ENCODE measurements at places on chromosomes 3 and 15. TPM values are rescaled to one million over a fixed set of nuclear protein-coding genes. Genes with fewer than 3 reads are reported as not detected.
A peak's percentile ranks its signal among the peaks of the same experiment; 100 is the strongest.

- H3K27ac ChIP-seq = no peak overlapping the region
- no peak overlapping the region for H3K4me3 ChIP-seq
- no peaks in the 10 kb centered on the region for H3K27me3 ChIP-seq
- no peaks in the 10 kb centered on the region for H3K36me3 ChIP-seq
- no peak for DNase-seq
These were observed 51.9 kb upstream of the CDIN1 start for GRCh38 chr15:36527235-36528162.

DNA sequence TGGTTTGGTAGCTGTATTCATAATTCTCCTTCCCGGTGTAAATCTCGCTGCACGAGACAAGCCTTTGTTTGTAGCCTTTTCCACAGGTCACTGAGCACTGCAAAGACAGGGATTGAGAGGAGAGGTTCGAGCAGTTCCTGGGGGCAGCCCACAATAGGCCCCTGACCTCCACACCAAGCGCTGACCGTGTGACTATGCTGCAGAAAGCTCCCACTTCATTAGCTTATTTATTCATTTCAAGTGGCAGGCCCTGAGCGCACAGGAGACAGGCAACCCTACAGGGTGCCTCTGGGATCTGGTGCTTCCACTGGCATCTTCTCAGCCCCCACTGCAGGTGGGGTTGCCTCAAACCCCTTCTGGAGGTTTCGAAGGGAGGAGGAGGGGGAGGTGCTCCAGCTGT lies 140.9 kb downstream of the ADAMTS9 start:
- no peak overlapping the region for H3K4me3 ChIP-seq
- H3K36me3 ChIP-seq = no peaks in the 10 kb centered on the region
- no peak for DNase-seq
- peaks cover 16% of the 10 kb centered on the region for H3K4me1 ChIP-seq
- H3K27me3 ChIP-seq = no peaks in the 10 kb centered on the region
- no peak overlapping the region for H3K27ac ChIP-seq

- no peak overlapping the region for H3K4me3 ChIP-seq
- H3K27me3 ChIP-seq = no peaks in the 10 kb centered on the region
- no peaks in the 10 kb centered on the region for H3K4me1 ChIP-seq
These were observed 59.4 kb downstream of the SLC6A6 start for GRCh38 chr3:14461748-14462324.

GRCh38 chr15:69422336-69422895 lies 8.3 kb downstream of the KIF23 start:
- peaks cover 3% of the 10 kb centered on the region for H3K36me3 ChIP-seq
- H3K4me3 ChIP-seq = no peak overlapping the region
- H3K4me1 ChIP-seq = no peaks in the 10 kb centered on the region
- H3K27me3 ChIP-seq = no peaks in the 10 kb centered on the region
- no peak overlapping the region for H3K27ac ChIP-seq

GRCh38 chr15:88255484-88256278 lies 858 bp downstream of the NTRK3 start:
- H3K27ac ChIP-seq = no peak overlapping the region
- no peaks in the 10 kb centered on the region for H3K36me3 ChIP-seq
- DNase-seq = no peak
- no peak overlapping the region for H3K4me3 ChIP-seq
- no peaks in the 10 kb centered on the region for H3K4me1 ChIP-seq

GRCh38 chr15:90030376-90030775 lies 29.3 kb downstream of the ZNF710 start:
- DNase-seq = no peak
- H3K27ac ChIP-seq = no peak overlapping the region
- H3K27me3 ChIP-seq = no peaks in the 10 kb centered on the region
- H3K4me3 ChIP-seq = no peak overlapping the region
- no peaks in the 10 kb centered on the region for H3K36me3 ChIP-seq

The PIK3CB gene
- total RNA-seq = 31.5 TPM

The PAQR5 gene
- total RNA-seq = 3.4 TPM

The KCNH8 gene
- 0.07 TPM for total RNA-seq

GRCh38 chr3:188947401-188948280 lies 224.1 kb upstream of the TPRG1 start:
- DNase-seq = peak; percentile 86
- peak overlapping the region; percentile 46 for H3K4me3 ChIP-seq
- H3K36me3 ChIP-seq = no peaks in the 10 kb centered on the region
- peak overlapping the region; percentile 62 for H3K27ac ChIP-seq
- no peaks in the 10 kb centered on the region for H3K27me3 ChIP-seq
- peaks cover 30% of the 10 kb centered on the region for H3K4me1 ChIP-seq

DNA sequence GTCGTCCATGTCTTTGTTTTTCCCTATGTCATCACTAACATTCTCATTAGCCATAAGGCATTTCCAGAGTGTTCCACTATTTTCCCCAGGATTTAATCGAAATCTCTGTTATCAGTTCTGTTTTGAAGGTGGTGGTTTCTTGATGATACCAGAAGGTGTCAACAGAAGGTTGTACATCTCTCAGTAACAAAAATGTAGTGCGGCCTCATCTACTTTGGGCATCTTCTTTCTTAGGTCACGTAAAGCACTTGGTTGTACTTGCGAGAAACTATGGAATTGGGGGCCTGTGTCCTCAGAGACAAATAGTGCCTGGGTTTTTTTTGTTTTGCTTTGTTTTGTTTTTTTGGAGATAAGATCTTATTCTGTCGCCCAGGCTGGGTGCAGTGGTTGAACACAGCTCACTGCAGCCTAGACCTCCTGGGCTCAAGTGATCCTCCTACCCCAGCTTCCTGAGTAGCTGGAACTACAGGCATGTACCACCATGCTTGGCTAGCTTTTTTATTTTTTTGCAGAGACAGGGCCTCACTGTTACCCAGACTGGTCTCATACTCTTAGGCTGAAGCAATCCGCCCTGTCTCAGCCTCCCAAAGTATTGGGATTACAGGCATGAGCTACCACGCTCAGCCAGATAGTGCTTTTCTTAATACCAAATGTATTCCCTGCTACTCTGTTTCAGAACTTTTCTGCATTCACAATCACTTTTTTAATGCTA lies 61.2 kb upstream of the FURIN start:
- no peaks in the 10 kb centered on the region for H3K36me3 ChIP-seq
- no peak overlapping the region for H3K4me3 ChIP-seq
- no peaks in the 10 kb centered on the region for H3K27me3 ChIP-seq
- H3K4me1 ChIP-seq = no peaks in the 10 kb centered on the region

The RPL39L gene
- total RNA-seq = 1.8 TPM

The ATP13A4 gene
- total RNA-seq = 1.2 TPM

The GOLGA8Q gene
- total RNA-seq = not detected

The SCN11A gene
- total RNA-seq = not detected

DNA sequence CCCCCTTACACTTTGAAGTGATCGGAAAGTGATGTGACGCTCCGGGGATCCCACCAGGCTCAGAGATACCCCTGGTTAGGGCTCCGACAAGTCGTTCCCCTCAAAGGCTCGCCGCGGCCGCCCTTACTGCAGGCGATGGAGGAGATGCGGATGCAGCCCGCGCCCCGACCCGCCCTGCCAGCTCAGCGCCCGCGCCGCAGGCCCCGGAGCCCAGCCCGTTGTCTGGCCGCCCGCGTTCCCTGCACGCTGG lies 228 bp downstream of the GLT8D1 start:
- H3K36me3 ChIP-seq = no peaks in the 10 kb centered on the region
- peaks cover 9% of the 10 kb centered on the region for H3K4me1 ChIP-seq
- H3K27me3 ChIP-seq = no peaks in the 10 kb centered on the region
- peak overlapping the region; percentile 95 for H3K27ac ChIP-seq
- H3K4me3 ChIP-seq = peak overlapping the region; percentile 90

The MRAS gene
- total RNA-seq = 8.5 TPM

The P2RY12 gene
- total RNA-seq = not detected

- no peaks in the 10 kb centered on the region for H3K4me1 ChIP-seq
- H3K27ac ChIP-seq = no peak overlapping the region
- H3K27me3 ChIP-seq = no peaks in the 10 kb centered on the region
- no peak for DNase-seq
- H3K36me3 ChIP-seq = no peaks in the 10 kb centered on the region
These were observed 81.9 kb downstream of the CHL1 start for GRCh38 chr3:278300-279064.

DNA sequence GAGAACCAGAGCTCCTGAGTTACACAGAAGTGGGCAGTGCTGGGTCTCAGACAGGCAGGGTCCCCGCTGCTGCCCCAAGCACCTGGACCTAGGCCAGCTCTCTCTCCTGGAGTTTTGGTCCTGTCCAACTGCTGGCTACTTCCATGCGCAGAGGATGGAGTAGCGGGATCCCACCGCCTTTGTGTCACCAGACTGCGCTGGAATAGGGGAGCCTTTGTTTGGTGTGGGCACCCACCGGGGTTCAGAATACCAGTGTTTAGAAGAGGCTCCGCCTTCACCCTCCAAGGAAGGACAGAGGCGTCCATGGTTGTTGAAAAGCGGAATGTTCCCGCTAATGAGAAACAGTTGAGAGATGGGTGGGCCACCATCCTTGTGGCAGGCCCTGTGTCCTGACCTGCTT lies 154.4 kb downstream of the DNAJB8 start:
- no peaks in the 10 kb centered on the region for H3K36me3 ChIP-seq
- H3K4me3 ChIP-seq = no peak overlapping the region
- H3K27ac ChIP-seq = no peak overlapping the region

The SYNPR gene
- total RNA-seq = not detected

DNA sequence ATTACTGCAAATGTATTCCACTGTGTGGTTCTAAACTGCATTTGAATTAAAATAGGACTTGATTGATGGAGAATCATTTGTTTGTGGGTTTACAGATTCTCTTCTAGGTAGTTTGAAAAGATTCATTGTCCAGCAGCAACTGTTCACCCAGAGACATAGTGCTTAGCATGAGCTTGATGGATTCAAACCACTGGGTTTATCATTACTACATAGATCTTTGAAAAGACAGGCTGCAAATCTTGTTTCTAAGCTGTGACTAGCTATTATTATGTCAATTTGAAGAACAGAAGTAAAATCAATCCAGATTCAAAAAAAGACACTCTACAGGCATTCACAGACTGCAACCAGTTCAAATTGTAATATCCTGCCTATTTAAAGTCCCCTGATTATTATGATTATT lies 49.8 kb downstream of the MBNL1 start:
- no peaks in the 10 kb centered on the region for H3K27me3 ChIP-seq
- no peak for DNase-seq
- H3K27ac ChIP-seq = no peak overlapping the region
- no peak overlapping the region for H3K4me3 ChIP-seq
- H3K4me1 ChIP-seq = peaks cover 3% of the 10 kb centered on the region

The RASGRP1 gene
- 7.3 TPM for total RNA-seq

The PLSCR5 gene
- not detected for total RNA-seq

GRCh38 chr15:100663915-100664281 lies 61.5 kb downstream of the ASB7 start:
- H3K36me3 ChIP-seq = no peaks in the 10 kb centered on the region
- H3K27ac ChIP-seq = no peak overlapping the region
- no peaks in the 10 kb centered on the region for H3K27me3 ChIP-seq
- no peaks in the 10 kb centered on the region for H3K4me1 ChIP-seq
- no peak overlapping the region for H3K4me3 ChIP-seq

DNA sequence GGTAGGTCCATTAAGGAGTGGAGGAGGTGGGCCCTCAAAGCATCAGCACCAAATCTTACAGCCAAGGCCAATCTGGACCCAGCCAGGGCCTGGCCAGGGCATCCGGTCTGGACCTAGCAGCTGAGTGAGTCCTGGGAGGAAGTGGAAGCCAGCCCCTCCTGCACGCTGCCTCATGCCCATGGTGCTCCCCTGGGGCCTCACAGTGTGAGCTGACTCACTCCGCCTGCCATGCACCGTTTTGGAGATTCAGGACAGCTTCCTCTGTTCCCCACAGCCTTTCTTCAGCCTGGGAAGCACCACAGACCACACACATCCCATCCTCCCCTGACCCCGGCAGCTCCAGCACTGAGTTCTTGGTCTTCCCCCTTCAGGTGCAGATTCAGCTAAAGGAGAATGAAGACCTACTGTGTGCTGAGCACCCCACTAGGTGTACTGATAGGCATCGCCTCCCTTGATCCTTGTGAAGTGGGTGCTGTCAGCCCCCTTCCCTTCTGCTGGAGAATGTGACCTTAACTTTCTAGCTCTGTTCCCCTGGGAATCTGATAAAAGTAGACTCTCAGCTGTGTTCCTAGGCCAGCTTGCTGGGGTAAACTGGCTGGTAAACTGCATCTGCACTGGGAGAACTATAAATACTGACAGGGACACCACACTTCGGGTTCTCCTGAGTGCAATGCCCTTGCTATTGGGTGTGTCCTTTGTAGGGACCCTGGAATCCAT lies 36.8 kb upstream of the SEC13 start:
- no peak overlapping the region for H3K27ac ChIP-seq
- no peaks in the 10 kb centered on the region for H3K4me1 ChIP-seq
- H3K4me3 ChIP-seq = no peak overlapping the region
- DNase-seq = no peak
- H3K36me3 ChIP-seq = no peaks in the 10 kb centered on the region
- H3K27me3 ChIP-seq = no peaks in the 10 kb centered on the region

The CASR gene
- not detected for total RNA-seq

The RLBP1 gene
- total RNA-seq = not detected

DNA sequence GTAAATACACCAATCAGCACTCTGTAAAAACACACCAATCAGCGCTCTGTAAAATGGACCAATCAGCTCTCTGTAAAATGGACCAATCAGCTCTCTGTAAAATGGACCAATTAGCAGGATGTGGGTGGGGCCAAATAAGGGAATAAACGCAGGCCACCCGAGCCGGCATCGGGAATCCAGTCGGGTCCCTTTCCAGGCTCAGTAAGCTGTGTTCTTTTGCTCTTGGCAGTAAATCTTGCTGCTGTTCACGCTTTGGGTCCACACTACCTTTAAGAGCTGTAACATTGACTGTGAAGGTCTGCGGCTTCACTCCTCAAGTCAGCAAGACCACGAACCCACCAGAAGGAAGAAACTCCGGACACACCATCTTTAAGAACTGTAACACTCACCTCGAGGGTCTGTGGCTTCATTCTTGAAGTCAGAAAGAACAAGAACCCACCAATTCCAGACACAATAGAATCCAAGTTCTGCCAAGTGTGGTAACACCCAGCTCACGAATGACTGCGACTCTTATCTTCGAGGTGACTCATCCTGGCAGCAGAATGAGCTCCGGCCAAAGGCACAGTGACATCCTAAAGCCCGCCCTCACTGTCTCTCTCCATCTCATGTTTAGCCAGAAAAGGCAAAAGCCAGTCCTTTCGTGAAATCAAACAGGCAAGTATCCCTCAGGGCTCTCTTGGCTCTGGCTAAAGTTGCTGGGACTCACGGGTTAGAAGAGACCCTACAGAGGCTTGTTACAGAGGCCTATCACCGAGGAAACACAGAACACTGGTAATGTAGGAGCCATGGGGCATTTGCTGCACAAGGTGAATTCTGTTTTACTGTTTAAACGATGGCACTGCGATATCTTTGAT lies 155.2 kb downstream of the FAM43A start:
- H3K4me3 ChIP-seq = no peak overlapping the region
- H3K27ac ChIP-seq = no peak overlapping the region
- no peaks in the 10 kb centered on the region for H3K27me3 ChIP-seq
- peaks cover 7% of the 10 kb centered on the region for H3K4me1 ChIP-seq
- H3K36me3 ChIP-seq = no peaks in the 10 kb centered on the region
- DNase-seq = no peak

The PSTPIP1 gene
- not detected for total RNA-seq

GRCh38 chr3:69178082-69178481 lies 55.7 kb upstream of the LMOD3 start:
- peaks cover 7% of the 10 kb centered on the region for H3K36me3 ChIP-seq
- no peaks in the 10 kb centered on the region for H3K27me3 ChIP-seq
- H3K4me1 ChIP-seq = peaks cover 11% of the 10 kb centered on the region
- no peak for DNase-seq
- H3K4me3 ChIP-seq = no peak overlapping the region
